ENCODE measurements at places on chromosomes 5 and 9.

DNA sequence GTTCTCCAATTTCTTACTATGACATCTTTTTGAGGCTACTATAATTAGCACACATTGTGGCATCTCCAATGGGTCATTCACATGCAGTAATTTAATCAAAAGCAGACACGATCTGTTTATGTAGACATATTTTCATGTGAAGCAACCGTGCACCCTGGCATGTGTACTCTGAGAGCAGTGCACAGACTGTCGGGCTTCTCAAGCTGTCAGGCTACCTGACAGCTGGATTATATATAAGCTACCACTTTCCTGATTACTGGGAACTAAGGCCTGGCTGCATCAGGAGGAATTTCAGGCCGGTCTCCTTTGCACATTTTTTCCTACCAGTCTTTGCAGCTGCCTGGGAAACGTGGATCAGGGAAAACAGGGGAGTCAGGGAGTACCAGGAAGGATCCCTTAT lies 197.5 kb downstream of the MAPKAP1 start:
- no peak for DNase-seq

- no peak for DNase-seq
These were observed 31.0 kb downstream of the PCBD2 start for GRCh38 chr5:134935711-134936602.

DNA sequence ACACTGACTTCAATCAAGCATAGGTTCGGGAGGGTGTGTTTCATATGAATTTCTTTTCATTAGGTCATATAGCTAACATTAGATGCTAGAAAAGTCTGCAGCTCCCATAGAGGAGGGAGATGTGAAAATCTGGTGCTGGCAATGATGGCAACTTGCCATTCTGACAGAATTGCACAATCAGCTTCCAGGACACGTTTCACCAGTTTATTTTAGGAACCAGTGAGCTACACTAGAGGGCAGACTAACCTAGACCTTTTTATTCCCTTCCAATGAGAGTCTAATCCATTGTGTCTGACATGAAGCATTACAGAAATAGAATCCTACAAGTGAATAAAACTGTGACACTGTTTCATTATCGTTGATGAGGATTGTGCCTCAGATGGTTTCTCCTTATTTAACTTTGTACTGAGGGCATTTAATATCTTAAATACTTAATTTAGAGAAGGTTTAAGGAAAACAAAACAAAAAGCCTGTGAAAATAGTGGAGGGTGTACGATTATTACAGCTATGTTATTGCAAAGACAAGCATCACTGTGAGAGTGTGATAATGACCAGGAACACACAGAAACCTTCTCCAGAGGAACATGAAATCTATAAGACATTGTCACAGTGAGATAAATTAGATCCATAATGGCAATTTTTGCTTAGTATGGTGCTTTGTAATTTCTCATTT lies 363.3 kb upstream of the RPS23 start:
- no peak for DNase-seq

GRCh38 chr5:143652108-143652700 lies 159.8 kb upstream of the HMHB1 start:
- DNase-seq: no peak

- DNase-seq: no peak
These were observed 38.0 kb downstream of the CERT1 start for GRCh38 chr5:75473463-75473862.

- no peak for DNase-seq
These were observed 108.3 kb upstream of the HMHB1 start for GRCh38 chr5:143703659-143704058.

DNA sequence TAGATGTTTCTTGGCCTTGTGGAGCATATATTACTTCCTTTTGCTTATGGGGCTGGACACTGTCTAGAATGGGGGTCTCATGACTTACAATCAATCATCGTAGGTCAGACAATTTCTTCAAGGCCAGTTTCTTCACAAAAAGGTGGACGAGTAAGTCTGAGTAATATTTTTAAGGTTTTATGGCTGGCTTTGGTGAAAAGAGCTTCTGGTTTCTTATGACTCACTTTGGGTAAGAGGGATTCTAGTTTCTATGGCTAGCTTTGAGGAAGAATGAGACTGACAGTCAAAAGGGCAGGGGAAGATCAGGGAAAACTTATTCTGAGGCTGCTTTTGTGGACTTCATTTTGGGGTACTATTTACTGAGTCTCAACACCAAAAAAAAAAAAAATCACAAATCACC lies 2067.2 kb upstream of the C9orf72 start:
- DNase-seq: no peak

DNA sequence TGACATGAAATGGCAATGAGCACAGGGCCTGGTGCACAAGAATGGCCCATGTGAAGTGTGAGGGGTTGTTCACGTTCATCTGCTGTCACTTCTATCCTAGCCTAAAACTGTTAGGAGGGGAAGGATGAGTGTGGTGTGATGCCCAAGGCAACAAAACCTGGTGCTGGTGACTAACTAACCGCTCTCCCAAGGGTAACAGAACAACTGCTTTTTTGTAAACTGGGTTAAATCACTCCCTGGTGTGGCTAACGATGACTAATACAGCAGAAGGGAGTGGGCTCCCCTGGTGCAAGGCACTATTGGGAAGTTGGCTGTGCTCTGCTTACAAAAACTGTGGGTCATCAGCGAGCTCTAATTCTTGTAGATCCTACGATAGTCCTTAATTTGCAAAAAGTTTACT lies 103.2 kb upstream of the VCAN start:
- no peak for DNase-seq

- DNase-seq: no peak
These were observed 70.3 kb downstream of the ZSWIM6 start for GRCh38 chr5:61402244-61402823.

DNA sequence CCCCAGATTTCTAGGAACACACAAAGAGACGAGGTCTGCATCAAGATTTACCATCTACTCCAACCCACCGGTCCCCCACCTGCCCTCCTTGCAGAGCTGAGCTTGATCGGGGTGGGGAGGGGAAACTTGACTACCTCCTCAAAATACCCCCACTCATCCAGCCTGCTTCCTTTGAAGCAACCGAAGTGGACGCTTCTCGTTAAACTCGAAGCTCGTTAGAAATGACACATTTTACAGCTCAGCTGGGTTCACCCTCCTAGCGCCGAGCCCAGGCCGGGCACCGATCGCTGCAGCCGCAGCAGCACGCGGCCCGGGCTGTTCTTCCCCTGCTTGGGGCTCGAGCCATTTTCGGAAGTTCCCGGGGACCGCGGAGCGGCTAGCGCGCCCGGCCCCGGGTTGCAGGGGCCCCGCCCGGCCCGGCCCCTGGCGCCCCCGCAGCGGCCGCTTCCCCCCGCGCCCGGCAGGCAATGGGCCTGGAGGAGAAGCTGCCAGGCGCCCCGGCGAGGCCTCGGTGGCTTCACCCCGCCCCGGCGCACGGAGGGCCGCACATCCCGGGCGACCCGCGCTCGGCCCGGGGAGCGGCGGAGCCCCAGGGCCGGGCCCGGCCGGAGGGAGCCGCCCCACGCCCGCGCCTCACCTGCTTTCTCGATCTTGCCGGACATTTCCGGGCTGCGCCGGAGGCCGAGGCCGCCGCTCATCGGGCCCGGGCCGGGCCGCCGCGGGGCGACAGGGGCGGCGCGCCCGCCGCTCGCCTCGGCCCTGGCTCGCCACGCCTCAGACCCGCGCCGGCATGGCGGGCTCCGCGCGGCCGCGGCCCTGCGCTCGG lies 530 bp downstream of the RAPGEF1 start:
- no peak for DNase-seq

GRCh38 chr5:170337045-170337733 lies 39.6 kb upstream of the LCP2 start:
- DNase-seq: no peak

DNA sequence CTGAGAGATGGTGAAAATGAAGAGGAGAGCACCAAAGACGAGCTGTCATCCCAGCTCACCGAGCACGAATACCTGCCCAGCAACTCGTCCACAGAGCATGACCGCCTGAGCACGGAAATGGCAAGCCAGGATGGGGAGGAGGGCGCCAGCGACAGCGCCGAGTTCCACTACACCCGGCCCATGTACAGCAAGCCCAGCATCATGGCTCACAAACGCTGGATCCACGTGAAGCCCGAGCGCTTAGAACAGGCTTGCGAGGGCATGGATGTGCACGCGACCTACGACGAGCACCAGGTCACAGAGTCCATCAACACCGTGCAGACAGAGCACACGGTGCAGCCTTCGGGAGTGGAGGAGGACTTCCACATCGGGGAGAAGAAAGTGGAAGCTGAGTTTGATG lies 27.4 kb upstream of the ZBTB34 start:
- DNase-seq: no peak

GRCh38 chr5:56328753-56329560 lies 95.8 kb upstream of the ANKRD55 start:
- peak; percentile 52 for DNase-seq

- no peak for DNase-seq
These were observed 15.8 kb upstream of the NEURL1B start for GRCh38 chr5:172624996-172625964.

- no peak for DNase-seq
These were observed 4.3 kb upstream of the RNF183 start for GRCh38 chr9:113307396-113307975.

DNA sequence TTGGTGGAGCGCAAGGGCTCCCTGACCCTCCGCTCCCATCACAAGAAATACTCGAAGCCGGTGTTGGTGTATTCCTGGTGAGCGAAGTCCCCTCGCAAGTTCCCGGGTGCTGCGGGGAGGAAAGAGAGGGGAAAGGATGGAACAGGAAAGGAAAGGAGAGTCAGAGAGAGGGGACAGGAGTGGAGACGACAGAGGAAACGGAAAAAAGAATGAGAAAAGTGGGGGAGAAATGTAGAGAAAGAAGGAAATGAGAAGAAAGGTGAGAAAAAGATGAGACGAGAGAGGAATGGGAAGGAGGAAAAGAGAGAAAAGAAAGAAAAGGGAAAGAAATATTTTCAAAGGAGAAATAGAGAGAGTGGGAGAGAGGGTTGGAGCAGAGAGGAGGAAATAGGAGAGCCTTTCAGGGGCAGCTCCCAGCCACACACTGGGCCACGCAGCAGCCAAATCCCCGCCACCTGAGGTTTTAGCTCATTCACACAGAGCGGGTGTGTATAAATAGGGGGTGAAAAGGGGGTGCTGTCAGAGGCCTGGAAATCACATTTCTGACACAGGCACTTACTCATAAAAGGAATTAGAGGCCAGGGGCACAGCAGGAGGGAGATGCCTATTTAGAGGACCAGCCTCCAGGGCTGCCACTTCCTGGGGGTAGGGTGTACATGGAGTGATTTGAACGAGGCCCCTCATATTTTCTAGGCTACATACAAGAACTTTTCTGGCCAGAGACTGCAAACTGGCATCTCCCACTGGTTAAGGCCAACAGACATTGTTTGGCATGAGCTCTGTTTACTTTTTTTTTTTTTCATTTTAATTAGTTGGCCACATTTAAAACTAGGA lies 555 bp downstream of the CFAP95 start:
- DNase-seq: no peak

GRCh38 chr9:19665146-19665863 lies 123.5 kb downstream of the SLC24A2 start:
- no peak for DNase-seq

- DNase-seq: no peak
These were observed 34.1 kb upstream of the ADAMTS2 start for GRCh38 chr5:179379321-179379890.

- peak; percentile 16 for DNase-seq
These were observed 432 bp downstream of the HSPA9 start for GRCh38 chr5:138574744-138575193.

DNA sequence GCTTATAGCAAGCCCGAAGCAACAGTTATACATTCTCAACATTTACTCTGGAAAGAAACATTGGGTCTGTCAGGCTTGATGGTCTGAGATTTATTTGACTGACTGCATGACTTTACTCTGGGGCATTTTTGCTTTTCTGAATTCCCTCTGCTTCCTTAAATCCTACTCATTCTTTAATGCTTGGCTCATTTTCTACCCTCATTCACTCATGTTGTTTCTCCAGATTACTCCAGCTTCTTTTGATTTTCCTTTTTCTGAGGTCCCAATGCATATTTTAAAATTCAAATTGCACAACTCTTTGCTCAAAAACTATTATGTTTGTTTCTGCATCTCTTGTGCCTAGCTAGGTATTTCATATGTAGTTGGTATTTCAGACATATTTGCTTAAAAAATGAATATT lies 2002.9 kb upstream of the NUDT12 start:
- no peak for DNase-seq

DNA sequence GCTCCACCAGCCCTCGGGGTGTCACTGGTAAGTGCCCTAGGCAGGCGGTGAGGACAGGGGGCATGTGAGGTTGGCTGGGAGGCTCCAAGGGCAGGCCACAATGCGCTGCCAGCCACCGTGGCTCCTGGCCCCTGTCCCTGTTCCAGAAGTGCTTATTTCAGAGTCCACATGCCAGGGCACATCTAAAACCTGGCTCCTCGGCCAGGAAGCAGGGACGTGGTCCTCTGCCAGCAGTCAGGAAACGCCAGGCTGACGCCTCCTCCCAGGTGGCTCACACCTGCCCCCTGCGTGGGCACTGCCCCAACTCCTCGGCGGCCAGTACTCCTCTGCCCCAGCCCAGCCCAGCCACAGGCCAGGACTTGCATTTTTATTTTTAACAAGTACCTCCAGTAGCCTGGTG lies 68.5 kb downstream of the SECISBP2 start:
- no peak for DNase-seq
